Cardiac muscle cell (in vitro differentiated cells and primary cell): ENCODE measurements at places on chromosomes 3 and 15. TPM values are rescaled to one million over a fixed set of nuclear protein-coding genes. Genes with fewer than 3 reads are reported as not detected.

- DNase-seq: no peak
- no peaks in the 10 kb centered on the region for H3K27me3 ChIP-seq
- no peak overlapping the region for H3K27ac ChIP-seq
- H3K4me1 ChIP-seq: no peaks in the 10 kb centered on the region
These were observed 46.8 kb downstream of the CHST2 start for GRCh38 chr3:143166376-143166775.

- H3K4me3 ChIP-seq: no peak overlapping the region
- H3K27ac ChIP-seq: no peak overlapping the region
- DNase-seq: peak; percentile 82
- peaks cover 28% of the 10 kb centered on the region for H3K4me1 ChIP-seq
- no peaks in the 10 kb centered on the region for H3K36me3 ChIP-seq
- H3K27me3 ChIP-seq: peaks cover under 1% of the 10 kb centered on the region
These were observed 6.9 kb downstream of the PLXND1 start for GRCh38 chr3:129599607-129600006.

Gene PARP15
- not detected in 2 replicates for total RNA-seq

GRCh38 chr15:72790302-72790910 is 6.8 kb upstream of the ADPGK start:
- H3K27me3 ChIP-seq: no peaks in the 10 kb centered on the region
- no peak overlapping the region for H3K4me3 ChIP-seq
- no peak overlapping the region for H3K27ac ChIP-seq
- no peaks in the 10 kb centered on the region for H3K4me1 ChIP-seq

- H3K36me3 ChIP-seq: no peaks in the 10 kb centered on the region
- H3K27ac ChIP-seq: no peak overlapping the region
- no peak for DNase-seq
These were observed 5.7 kb downstream of the KLHL40 start for GRCh38 chr3:42690766-42691680.

- no peaks in the 10 kb centered on the region for H3K27me3 ChIP-seq
- H3K27ac ChIP-seq: no peak overlapping the region
- H3K36me3 ChIP-seq: no peaks in the 10 kb centered on the region
- no peak for DNase-seq
- H3K4me1 ChIP-seq: no peaks in the 10 kb centered on the region
These were observed 262.4 kb upstream of the PROK2 start for GRCh38 chr3:72047221-72047871.

Gene GREM1
- 0.09 and 0.39 TPM in 2 replicates for total RNA-seq
